ENCODE measurements at places on chromosomes 11 and 22.

DNA sequence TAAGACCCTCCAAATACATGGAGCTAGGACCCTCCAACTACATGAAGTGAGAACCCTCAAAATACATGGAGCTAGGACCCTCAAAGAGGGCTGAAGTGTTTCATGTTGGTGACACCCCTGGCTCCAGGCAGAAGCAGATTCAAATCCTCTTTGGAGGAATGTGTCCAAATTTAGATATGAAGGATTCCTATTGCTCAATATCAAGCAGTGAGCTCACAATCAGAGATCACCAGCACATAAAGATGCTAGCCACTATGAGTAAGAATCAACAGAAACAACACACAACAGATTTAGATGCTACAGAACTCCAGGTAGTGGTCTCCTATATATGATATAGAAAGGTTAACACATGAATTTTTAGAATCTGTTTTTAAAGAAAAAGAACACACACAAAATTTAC, 11.2 kb upstream of the RAB3IL1 start:
- no peak for DNase-seq

DNA sequence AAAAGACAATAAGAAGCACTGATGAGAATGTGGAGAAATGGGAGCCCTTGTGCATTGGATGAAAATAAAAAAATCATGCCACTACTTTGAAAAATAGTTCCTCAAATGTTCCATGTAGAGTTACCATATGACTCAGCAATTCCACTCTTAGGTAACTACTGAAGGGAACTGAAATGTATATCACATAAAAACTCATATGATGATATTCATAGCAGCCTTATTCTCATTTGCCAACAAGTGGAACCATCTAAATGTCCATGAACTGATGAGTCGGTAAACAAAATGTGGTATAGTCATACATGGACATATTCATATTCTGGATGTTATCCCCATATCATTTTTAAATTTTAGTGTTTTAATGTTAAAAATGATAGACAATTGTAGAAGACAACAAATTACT, 3.5 kb downstream of the KRTAP5-9 start:
- DNase-seq: no peak

GRCh38 chr11:66068923-66069714, 953 bp upstream of the PACS1 start:
- DNase-seq: peak; percentile 35

DNA sequence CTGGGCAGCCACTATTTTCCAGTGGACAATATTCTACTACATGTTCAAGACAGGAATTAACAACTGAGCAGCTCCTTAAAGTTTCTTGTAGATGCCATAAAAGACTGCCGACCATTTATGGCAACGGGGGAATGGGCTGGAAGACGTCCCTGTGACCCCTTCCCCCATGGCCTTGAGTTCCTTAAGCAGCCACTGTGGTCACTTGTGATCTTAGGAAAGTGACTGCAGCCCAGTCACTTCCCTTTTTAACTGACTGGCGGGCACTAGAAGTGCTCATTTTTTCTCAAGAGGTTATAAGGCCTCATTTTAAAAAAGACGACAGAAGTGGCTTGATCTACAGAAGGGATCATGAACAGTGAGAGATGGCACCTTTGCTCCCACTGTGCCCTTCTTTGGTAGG, 153.2 kb upstream of the NARS2 start:
- no peak for DNase-seq

DNA sequence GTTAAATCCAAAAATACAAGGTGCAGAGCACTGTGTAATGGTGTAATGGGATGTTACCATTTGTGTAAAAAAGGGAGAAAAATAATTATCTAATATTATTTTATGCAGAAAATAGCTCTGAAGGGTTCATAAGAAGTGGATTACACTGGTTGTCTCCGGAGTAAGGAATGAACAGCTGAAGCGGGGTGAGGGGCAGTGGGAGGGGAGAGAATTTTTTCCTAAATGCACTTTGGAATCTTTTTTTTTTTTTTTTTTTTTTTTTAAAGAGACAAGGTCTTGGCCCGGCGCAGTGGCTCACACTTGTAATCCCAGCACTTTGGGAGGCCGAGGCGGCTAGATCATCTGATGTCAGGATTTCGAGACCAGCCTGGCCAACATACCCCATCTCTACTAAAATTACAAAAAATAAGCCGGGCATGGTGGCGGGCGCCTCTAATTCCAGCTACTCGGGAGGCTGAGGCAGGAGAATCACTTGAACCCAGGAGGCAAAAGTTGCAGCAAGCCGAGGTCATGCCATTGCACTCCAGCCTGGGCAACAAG, 6.8 kb upstream of the POLR3H start:
- DNase-seq: no peak

DNA sequence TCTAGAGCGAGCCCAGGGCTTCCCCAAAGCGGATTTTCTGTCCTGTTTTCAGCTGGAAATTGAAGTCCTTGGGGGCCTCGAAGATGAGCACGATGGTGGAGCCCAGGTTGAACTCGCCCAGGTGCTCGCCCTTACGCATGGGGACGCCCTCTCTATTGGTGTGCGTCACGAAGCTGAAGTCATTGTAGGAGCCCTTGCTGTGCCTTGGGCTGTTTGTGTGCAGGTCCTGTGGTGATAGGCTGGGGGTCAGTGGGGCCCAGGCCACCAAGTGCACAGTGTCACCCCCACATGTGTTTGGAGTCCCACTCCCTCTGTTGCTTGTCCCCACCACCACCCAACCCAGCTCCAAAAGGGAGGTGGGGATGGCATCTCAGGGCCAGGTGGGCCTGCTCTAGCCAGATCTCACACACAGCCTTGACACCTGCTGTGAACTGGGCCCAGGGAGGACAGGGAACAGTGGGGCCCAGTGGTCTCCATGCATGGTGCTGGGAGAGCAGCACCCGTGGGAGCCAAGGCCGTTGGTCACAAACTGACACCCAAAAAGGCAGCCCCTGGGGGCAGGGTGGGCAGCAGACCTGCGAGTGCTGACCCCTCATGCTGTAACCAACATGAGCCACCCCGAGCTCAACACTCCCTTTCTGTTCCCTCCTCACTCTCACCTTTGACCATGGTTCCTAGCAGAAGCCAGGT, 42.3 kb downstream of the PISD start:
- no peak for DNase-seq

- DNase-seq: peak; percentile 26
Measured at GRCh38 chr11:45930031-45930794, 7.8 kb downstream of the LARGE2 start.

DNA sequence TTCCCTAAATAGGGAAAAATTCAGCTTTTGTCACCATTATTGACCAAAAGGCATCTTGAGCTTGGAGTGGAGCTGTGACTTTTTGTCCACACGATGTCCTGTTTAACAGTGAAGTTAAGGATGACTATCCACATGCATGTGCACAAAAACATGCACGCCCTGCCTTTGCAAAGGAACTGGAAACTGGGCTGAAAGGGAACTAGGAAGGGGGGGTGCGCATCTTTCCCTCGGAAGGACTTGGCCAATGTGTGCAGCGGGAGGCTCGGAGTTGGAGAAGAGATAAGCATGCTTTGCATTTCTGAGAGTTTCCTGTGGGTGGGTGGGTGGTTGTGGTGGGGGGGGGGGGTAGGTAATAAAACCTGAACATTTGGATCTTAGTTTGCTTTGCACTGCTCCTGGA, 411 bp upstream of the KIRREL3 start:
- DNase-seq: no peak

- DNase-seq: no peak
Measured at GRCh38 chr11:69640260-69640994, 529 bp upstream of the CCND1 start.

DNA sequence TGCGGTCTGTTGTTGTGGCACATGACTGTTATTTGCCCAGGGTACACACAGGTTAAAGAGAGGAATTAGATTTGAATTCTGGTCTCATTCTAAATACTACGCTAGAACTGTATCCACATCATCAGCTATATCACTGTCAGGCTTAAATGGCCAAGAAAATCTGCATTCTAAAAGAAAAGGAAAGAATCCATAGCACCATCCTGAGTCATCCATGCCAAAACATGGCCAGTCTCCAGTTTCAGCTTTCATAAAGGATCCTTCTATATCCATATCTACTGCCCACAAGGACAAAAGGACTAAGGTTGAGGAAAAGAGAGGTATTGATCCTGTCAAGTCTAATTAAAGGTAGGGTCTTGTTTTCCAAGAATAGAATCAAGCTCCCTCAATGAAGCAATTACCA, 73.6 kb upstream of the GDPD4 start:
- no peak for DNase-seq

DNA sequence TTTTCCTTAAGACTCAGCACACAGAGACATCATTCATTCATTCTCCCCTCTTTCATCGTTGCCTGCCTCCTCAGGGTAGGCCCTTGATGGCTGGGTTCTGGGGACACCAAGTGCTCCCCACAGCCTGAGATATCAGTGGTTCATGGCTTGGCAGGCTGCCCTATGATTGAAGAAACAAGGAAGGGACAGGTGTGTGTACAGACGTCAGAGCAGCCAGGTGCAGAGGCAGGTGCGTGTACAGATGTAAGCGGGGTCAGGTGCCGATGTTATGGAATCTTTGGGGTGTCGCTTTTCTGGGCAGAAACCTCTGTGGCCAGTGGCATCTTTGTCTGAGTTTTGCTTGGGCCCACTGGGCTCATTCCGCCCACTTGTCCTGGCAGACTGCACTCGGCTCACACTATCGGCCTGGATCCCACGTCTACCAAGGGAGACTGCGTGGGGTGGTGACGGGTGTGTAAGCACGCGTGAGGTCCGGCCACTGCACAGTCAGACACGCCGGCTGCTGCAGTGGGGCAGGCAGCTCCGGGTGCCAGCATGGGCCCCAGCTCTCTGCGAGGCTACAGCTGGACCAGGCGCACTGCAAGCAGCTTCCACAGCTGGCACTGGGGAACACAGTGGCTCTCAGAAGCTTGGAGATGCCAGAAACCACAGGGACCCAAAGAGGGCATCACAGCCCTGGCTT, 20.9 kb upstream of the KIAA0930 start:
- no peak for DNase-seq

- DNase-seq: no peak
Measured at GRCh38 chr11:128500493-128500892, 86.9 kb downstream of the ETS1 start.

DNA sequence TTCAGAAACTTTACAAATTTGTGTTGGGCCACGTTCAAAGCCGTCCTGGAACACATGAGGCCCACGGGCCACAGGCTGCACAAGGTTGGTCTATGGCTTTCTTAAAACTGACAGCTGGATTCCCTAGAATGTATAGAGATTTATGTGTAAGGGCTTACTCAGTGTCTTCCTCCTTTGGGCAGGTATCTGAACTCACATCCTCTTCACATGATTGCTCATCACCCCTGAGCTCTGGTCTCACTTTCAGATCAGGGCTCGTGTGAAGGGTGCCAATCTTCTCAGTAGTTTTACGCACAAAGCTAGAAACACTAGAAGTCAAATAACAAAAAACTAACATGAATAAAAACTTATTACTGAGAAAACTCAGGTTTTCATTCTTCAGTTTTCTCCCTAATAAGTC, 27.1 kb downstream of the HPS5 start:
- DNase-seq: peak; percentile 60

GRCh38 chr22:43451371-43452050, 39.7 kb downstream of the MPPED1 start:
- DNase-seq: no peak

DNA sequence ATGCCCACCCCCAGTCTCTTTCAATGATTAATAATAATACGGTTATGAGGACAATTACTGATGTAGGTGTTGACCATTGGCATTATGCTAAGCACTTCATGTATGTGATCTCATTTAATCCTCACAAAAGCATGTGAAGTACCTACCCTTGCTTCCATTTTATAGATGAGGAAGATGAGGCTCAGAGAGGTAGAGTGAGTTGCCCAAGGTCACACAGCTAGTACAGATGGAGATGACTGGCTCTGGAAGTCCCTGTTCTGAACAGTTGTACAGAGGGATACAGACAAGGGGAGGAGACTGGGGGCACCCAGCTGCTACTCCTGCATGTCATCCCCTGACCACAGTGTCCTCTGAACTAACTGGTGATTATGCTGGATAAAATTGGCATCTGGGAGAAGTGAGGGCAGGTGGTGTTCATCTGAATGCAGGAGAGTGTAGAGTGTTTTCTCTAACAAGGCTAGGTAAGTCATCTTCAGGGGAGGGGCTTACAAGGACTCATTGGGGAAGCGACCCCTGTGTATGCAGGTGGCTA, 43.2 kb downstream of the KIAA1671 start:
- no peak for DNase-seq

DNA sequence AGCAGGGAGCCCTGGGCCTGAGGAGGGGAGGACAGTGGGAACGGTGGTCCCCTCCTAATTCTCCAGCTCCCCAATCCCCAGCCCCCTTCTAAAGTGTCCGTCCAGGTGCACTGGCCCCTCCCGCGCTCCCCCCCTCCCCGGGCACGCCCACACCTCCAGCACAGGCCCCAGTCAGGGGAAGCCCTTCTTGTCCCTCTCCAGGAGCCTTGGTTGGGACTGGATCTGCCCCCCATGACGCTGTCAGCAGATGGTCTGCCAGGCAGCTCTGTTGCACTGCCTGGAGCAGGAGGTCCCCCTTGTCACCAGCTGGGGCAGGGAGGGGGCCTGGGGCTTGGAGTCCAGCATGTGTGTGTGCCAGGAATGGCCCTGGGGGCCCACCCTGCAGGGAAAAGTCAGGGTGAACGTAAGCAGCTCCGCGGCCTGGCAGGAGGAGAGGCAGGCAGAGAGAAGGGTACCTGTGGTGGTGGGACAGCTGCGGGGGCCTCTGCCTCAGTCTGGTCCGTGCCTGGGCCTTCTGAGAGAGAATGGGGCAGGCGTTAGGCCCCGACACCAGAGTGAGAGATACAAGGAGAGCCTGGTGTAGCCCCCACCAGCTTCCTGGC, 1.6 kb downstream of the IRF7 start:
- DNase-seq: no peak

- DNase-seq: no peak
Measured at GRCh38 chr11:7851391-7851790, 54.6 kb upstream of the OR5P2 start.

DNA sequence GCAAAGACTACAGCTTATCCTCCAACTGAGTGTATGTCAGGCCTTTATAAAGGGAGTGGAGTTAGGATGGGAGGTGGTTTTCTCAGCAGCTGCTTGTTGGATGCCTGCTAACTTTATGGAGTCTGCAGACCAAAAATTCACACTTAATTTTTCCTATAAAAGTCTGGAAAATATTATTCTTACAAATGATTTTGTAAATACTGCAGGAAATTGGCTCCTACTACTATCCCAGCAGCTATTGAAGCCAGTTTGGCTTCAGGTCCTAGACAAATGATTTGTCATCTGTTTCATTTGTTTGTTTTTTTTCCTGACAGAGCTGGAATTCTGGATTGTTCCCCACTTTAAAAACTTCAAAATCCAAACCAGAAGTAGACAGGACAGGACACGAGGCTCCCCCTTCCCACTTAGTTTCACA, 292.5 kb downstream of the TMEM135 start:
- DNase-seq: no peak

GRCh38 chr11:83238111-83238510, 44.6 kb downstream of the ANKRD42 start:
- no peak for DNase-seq

DNA sequence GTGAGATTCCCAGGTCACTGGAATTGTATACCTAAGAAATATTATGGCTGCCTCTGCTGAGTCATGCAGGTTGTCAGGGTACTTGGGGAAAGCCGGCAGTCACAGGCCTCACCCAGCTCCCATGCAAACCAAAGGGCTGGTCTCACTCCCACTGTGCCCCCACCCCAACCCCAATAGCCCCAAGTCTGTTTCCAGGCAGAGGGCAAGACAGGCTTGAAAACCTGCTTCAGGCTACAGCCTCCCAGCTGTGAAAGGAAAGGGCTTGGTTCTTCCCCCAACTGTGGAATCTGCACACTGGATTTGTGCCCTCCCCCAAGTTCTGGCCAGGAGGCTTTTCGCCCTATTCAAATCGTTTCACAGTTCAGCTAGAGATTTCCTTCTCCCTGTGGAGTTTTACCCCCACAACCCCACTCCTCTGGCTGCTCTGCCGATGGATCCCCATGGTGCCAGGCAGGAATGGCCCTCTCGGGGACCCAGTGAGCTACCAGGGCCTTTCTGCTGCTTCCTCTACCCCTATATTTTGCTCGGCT, 37.0 kb upstream of the ABTB2 start:
- no peak for DNase-seq

Measured in activated CD4-positive, alpha-beta T cell treated with anti-CD3 and anti-CD28 coated beads, Interleukin-2, Interleukin-6, amounts not matched to agents 100 ng/mL and 50 ng/mL, durations not matched to agents 16 hours and 8 hours (primary cell).